ENCODE measurements at places on chromosomes 2 and 18.

GRCh38 chr2:10487081-10487740 is 39.1 kb upstream of the ODC1 start:
- no peak for DNase-seq

DNA sequence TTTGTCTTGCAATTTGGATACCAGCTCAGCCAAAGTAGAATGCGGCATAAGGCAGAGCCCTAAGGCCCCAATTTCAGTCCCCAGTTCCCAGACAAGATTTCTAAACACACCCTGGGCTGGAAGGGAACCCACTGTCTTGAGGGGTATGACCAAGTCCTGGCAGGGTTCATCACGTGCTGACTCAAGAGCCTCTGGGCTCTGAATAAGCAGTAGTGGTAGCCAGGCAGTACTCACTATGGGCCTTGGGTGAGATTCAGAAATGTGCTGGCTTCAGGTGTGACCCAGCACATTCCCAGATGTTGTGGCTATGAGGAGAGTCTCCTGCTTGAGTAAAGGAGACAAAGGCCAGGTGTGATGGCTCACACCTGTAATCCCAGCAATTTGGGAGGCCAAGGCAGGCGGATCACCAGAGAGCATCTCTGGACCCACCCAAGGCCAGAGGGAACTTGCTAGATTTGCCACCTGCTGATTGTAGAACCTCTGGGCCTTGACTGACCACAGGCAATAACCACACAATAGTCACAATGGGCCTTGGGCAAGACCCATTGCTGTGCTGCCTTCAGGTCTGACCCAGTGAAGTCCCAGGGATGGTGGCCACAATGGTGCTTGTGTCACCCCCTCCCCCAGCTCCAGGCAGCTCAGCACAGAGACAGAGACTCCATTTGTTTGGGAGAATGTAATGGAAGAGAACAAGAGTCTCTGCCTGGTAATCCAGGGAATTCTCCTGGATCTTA is 74.9 kb downstream of the ATL2 start:
- DNase-seq = no peak

DNA sequence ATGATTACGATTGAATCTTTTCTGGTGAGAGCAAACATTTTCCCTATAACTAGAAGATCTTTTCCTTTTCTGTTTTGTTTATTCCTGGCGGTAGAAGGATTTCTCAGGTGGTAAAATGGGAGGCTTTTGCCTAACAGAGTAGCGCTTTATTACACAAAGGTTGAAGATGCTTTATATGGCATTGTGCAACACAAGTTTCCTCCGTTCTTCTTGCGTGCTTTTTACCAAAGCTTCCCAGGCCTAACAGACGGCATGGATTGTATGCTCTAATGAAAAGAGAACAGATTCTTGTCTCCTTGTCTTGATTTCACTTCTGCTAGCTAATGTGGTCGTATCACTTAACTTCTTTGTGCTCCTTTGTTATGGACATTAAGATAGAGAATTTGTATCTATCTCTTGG is 43.8 kb downstream of the MYO1B start:
- no peak for DNase-seq

- DNase-seq = peak; percentile 5
Observed at GRCh38 chr2:179898873-179899272, 37.5 kb upstream of the ZNF385B start.

DNA sequence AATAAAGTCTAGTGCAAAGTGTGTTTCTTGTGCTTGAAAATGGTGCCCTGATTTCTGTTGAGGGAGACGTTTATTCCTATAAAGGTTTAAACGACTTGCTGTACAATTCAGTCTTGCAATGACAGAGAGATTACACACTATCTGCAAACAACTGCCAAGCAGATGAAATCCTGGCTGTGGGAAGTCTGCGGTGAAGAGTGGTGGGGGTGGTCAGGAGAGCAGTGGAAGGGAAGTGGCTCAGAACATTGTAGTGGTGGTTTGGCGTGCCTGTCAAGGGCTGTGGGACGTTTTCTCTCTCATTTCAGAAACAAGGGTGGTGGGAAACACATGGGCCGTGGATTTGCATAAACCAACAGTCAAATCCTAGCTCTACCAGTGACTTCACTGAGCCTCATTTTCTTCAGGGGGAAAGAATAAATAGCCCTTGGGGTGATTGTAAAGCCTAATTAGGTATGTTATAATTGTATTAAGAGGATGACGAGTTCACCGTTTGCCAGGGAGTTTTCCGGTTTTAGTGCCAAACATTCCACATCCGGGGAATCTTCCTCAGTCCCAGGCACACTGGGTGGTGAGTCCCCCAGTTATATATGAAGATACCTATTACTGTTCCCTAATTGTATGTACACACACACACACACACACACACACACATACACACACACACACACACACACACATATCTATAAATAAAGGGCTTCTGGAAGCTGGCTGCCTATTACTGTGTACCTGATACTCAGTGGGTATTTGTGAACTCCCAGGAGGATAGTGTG is 115.0 kb downstream of the SPTBN1 start:
- DNase-seq = peak; percentile 87

DNA sequence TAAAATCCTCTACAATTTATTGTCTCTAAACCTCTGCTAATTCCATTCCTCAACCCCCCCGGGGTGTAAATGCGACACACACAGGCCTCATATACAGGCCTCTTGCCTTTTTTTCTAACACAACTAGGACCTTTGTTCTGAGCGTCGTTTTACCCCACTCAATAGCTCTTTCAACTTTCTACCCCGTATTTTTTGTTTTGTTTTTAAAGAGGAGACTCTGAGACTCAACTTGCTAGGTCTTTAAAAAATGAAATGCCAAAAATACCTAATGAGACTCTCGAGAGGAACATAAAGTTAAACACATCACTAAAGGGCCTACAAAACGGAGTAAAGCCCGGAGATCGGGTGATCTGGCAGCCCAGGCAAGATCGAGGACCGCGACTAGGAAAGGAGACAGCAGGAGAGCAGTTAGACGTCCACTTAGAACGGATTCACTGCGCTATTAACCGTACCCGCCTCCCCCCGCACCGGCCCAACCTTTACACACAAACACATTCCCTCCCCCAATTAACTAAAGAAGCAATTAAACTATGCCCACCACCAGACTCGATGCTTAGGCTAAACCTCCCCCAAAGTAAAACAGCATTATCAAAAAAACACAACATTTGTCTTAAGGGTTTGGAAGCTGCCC is 1.7 kb downstream of the TRIP12 start:
- no peak for DNase-seq

DNA sequence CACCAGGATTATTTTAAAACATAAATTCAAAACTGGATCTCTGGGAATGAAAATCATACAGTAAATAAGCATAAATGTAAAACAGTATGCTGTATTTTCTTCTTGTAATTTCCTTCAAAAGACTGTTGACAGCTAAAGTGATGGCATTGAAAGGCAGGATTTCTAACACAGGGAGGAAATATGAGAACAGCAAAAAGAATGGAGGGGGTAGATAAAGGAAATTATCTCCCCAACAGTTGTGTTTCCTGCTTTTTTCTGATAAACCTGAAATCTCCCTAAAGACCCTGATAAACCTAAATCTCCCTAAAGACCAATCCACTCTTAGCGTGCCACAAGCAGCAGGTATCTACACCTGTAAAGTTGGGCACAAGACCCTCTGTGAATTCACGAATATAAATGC is 50.8 kb downstream of the PIAS2 start:
- no peak for DNase-seq

- DNase-seq = no peak
Observed at GRCh38 chr2:9250498-9251153, 44.0 kb downstream of the ASAP2 start.

GRCh38 chr2:147542351-147542750 is 302.5 kb upstream of the ACVR2A start:
- no peak for DNase-seq

Measured in stimulated activated CD4-positive, alpha-beta T cell treated with anti-CD3 and anti-CD28 coated beads, Interleukin-1b, Interleukin-23, amount 100 ng/mL, for 48 hours (primary cell).